ENCODE measurements at places on chromosomes 2 and 18. TPM values are rescaled to one million over a fixed set of nuclear protein-coding genes. Genes with fewer than 3 reads are reported as not detected.

SPC25 gene
- total RNA-seq = 5.6 TPM

GRCh38 chr2:231597014-231597611 lies 4.4 kb downstream of the TEX44 start:
- DNase-seq = no peak

DNA sequence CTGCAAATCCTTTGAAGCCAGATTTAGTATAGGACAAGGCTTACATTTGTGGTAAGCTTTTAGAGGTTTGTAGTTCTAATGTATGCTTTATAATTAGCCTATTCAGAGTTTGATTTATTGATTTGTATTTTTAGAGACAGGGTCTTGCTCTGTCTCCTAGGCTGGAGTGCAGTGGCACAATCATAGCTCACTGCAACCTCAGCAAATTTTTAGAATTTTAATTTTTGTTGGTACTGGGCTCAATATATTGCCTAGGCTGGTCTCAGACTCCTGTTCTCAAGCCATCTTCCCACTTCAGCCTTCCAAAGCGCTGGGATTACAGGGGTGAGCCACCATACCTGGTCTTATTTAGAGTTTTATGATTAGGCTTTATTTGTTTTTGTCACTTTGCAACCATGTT lies 4.5 kb downstream of the KCNJ13 start:
- no peak for DNase-seq

- DNase-seq = no peak
These were observed 34.2 kb downstream of the RAB10 start for GRCh38 chr2:26067980-26068507.

DNA sequence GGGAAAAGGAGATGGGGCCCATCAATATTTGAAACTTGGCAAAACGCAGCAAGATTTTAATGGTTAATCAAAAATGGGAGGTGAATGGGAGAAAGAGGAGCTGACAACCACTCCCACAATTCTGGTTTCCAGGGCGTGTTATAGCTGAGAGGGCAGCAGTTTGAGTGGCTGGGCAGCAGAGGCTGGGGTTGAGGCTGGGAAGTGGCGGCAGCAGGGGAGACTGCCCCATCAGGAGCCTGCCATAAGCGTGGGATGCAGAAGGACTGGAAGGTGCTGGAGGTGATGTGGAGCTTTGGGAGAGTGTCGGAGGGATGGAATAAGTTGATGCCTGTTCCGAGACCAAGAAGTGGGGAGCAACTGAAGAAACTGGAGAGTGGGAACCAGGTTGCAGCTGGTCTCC lies 48.9 kb upstream of the SH3RF3 start:
- no peak for DNase-seq

GRCh38 chr2:46955764-46956163 lies 40.2 kb upstream of the MCFD2 start:
- DNase-seq = no peak

DNA sequence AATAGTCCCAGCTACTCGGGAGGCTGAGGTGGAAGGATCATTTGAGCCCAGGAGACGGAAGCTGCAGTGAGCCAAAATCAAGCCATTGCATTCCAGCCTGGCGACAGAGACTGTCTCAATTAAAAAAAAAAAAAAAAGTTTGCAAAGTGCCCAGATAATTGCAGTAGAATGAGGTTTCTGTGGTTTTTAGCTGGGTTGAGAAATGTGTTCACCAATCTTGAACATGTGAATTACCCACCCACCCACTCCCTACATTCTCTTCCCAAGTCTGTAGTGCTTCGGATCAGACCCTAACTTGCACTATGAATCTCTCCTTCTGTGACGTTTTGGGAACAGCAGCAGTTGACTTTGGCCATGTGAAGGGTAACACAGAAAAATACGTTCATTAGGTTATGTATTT lies 247.3 kb downstream of the PTGR3 start:
- no peak for DNase-seq

DNA sequence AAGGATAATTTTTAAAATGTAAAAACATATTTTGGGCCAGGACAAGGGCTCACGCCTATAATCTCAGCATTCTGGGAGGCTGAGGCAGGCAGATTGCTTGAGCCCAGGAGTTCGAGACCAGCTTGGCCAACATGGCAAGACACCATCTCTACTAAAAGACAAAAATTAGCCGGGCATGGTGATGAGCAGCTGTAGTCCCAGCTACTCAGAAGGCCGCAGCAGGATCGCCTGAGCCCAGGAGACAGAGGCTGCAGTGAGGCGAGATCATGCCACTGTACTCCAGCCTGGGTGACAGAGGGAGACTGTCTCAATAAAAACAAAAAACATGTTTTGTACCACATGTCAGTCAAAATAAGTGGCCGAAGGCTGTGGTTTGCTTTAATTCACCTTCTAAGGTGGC lies 122.5 kb downstream of the HDAC4 start:
- DNase-seq = no peak

FAM98A gene
- 58.6 TPM for total RNA-seq

- DNase-seq = no peak
These were observed 111.6 kb upstream of the NABP1 start for GRCh38 chr2:191566344-191566743.

GRCh38 chr2:139170406-139170805 lies 390.2 kb upstream of the NXPH2 start:
- no peak for DNase-seq

DNA sequence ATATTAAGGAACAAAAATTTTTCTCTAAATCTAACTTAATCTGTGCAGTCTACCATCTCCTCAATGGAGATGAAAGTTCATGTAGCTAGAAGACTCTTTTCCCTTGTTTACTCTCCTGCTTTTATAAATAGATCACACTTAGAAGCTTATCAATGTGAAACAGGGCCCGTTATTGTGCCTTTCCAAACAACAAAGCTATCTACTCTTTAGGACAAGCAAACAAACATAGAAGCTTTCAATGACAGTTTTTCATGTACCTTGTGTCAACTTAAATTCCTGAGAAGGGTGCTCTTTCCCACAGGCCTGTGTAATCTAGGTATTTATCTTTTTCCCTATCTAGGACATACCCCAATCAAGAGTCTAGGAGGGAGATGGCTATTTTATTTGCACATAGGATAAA lies 247.8 kb upstream of the CWC22 start:
- DNase-seq = no peak

GRCh38 chr2:124485659-124486058 lies 460.6 kb downstream of the CNTNAP5 start:
- DNase-seq = no peak

CRYGC gene
- not detected for total RNA-seq

EMILIN2 gene
- 2.8 TPM for total RNA-seq

TTN gene
- total RNA-seq = not detected

TSPYL6 gene
- total RNA-seq = not detected

GRCh38 chr2:212117926-212118325 lies 420.7 kb downstream of the ERBB4 start:
- DNase-seq = no peak

GRCh38 chr2:159186462-159186861 lies 100.0 kb downstream of the WDSUB1 start:
- no peak for DNase-seq

LRP1B gene
- total RNA-seq = 3.6 TPM

KIF1A gene
- total RNA-seq = 4.3 TPM

GPR75 gene
- 1.2 TPM for total RNA-seq

TUBA3E gene
- total RNA-seq = not detected

IGFBP5 gene
- total RNA-seq = 1,145 TPM

DNA sequence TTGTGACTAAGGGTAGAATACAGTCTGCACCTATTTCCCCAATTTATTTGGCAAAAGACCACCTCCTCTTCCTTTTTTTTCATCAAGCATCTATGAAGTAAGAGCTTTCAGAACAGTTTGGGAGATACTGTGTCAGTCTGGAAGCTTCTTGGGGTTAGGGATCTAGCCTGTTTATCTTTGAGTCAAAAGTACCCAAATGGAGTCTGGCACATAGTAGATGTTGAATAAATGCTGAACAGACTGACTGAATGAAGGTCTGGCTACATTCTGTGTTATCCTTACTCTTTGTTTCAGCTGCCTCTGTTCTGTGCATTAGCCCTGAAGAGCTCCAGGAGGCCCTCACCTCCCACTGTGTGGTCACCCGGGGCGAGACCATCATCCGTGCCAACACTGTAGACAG lies 223.2 kb downstream of the MYO3B start:
- DNase-seq = no peak

DNA sequence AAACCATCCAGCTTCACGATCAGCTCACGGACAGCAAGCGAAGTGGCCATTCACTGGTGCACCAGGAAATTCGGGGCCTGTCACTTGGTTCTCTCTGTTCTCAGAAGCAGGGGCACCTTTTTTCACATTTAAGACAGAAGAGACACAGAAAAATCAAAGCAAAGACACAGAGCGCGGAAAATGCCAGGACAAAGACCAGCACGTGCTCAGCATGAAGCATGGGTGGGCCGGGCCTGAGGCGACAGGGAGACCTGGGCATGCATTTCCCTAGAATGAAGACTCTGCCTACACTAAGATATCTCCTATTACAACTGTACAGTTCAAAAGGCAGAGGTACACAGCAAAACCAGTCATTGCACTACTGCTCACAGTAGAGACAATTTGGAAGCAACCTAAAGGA lies 117.4 kb upstream of the ID2 start:
- DNase-seq = no peak

DNA sequence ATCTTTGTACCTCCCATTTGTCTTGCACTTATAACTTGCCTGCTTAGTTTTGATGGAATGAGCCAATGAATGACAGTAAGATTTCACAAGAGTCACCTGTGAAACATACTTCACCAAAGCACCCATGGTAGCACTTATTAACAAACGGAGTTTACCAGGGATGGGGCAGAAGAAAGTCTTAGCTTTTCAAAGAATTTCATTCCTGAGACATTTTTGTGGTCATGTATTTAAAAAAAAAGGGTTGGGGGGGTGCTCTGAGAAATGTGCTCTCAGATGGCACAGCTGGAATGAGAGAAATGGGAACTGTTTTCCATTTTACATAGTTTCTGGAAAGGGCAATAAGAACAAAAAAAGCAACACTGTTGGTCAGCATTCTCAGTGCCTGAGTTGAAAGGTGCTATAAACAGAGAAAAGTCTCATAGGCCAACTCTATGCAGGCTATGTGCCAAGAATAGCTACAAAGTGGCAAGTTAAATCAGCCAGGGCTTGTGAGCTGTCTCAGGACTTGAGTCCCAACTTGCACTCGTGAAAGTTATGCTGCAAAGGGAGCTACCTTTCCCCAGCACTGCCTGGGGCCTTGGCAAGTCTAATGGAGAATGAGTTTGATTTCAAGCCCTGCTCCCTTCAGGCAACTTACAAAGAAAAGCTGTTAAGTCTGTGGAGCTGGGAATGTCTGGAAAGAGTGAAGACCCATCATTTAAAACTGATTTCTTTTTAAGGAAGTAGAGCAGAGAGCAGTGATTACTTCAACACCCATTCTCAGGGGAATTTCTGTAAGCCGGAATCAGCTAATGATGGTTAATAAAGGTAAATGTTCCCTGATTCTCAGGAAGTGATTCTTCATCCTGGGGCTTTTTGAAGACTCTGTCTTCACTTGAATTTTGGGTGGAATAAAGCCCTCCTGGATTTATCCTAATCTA lies 170.6 kb downstream of the SLC8A1 start:
- DNase-seq = no peak

DNA sequence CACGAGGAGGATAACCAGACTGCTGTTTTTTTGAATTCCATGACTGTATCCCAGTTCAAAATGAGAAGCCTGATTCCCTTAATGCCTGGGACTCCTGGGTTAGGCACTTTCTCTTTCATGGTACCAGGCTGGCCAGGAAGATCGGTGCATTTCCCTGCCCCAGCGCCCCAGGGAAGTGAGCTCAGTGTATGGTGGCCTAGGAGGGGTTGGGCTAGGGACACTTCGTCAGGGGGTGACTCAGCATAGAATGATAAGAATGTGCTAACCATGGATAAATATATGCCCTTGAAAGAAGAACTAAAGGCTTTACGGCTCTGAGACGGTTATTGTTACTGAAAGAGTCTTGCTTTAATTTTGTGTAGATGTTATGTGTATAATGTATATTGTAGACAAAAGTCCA lies 27.5 kb upstream of the FAM237A start:
- no peak for DNase-seq

Measured in osteocyte (in vitro differentiated cells).